ENCODE measurements at places on chromosomes 7 and 10.
A peak's percentile ranks its signal among the peaks of the same experiment; 100 is the strongest.

- no peaks in the 10 kb centered on the region for H3K4me1 ChIP-seq
- H3K36me3 ChIP-seq = no peaks in the 10 kb centered on the region
- DNase-seq = no peak
These were observed 177.2 kb downstream of the TAX1BP1 start for GRCh38 chr7:27917119-27917518.

DNA sequence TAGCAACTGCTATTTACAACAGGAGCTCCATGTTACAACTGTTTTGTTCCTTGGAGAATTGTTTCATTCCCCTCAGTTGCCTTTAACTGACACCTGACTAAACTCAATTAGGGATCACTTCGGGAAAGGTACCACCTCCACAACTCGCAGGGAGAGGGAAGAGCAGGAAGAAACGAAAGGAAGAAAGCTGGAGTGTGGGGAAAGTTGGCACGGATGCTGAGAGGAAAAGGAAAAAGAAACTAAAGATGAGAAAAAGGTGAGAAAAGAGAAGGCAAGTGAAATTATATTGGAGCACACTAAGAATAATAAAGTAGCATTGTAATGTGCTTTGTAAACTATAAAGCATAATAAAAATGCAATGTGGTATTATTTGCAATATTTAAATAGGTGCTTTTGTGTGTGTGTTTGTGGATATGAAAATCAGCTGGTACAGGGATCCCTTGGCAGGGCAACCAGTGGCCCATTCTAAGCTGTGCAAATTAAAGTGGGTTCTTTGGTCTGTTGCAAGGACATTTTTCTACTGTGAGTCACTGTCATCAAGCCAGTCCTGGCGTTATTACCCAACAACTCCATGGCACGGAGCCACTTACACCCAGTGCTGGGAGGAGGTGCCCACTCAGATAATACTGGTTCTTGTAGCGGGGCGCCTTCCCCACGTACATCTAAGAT, 45.9 kb downstream of the HIPK2 start:
- no peak overlapping the region for H3K4me3 ChIP-seq
- no peak overlapping the region for H3K27ac ChIP-seq
- no peaks in the 10 kb centered on the region for H3K4me1 ChIP-seq
- peak; percentile 38 for DNase-seq

DNA sequence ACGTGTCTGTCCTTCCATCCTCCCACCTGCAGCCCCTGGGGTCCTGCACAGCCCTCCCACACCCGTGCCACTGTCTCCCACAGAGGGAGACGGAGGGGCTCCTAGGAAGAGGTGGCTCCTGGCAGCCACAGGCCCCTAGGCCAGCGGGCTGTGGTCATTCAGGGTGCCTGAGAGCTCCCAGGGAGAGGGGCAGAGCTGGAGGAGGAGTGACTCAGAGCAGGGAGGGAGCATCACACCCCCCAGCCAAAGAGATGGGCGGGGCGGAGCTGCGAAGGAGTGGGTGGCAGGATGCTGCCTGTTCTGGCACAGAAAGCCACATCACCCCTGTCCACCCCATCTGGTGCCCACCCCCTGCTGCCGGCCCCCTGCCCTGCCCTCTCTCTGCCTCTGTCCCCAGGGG, 50.5 kb downstream of the STK32C start:
- no peaks in the 10 kb centered on the region for H3K27me3 ChIP-seq
- no peak overlapping the region for H3K27ac ChIP-seq
- no peak overlapping the region for H3K4me3 ChIP-seq
- H3K4me1 ChIP-seq = no peaks in the 10 kb centered on the region
- no peaks in the 10 kb centered on the region for H3K36me3 ChIP-seq

GRCh38 chr7:30930621-30931020, 19.0 kb downstream of the AQP1 start:
- H3K27ac ChIP-seq = no peak overlapping the region
- no peak for DNase-seq
- H3K27me3 ChIP-seq = no peaks in the 10 kb centered on the region
- H3K36me3 ChIP-seq = no peaks in the 10 kb centered on the region
- H3K4me3 ChIP-seq = no peak overlapping the region

GRCh38 chr7:68955656-68956055, 642.6 kb upstream of the AUTS2 start:
- no peaks in the 10 kb centered on the region for H3K4me1 ChIP-seq
- no peak overlapping the region for H3K4me3 ChIP-seq
- no peaks in the 10 kb centered on the region for H3K36me3 ChIP-seq
- no peaks in the 10 kb centered on the region for H3K27me3 ChIP-seq
- H3K27ac ChIP-seq = no peak overlapping the region

- H3K4me1 ChIP-seq = no peaks in the 10 kb centered on the region
- no peak overlapping the region for H3K4me3 ChIP-seq
- no peaks in the 10 kb centered on the region for H3K36me3 ChIP-seq
- DNase-seq = no peak
- no peak overlapping the region for H3K27ac ChIP-seq
- H3K27me3 ChIP-seq = peaks cover 1% of the 10 kb centered on the region
These were observed 23.3 kb upstream of the NRF1 start for GRCh38 chr7:129588268-129588667.

DNA sequence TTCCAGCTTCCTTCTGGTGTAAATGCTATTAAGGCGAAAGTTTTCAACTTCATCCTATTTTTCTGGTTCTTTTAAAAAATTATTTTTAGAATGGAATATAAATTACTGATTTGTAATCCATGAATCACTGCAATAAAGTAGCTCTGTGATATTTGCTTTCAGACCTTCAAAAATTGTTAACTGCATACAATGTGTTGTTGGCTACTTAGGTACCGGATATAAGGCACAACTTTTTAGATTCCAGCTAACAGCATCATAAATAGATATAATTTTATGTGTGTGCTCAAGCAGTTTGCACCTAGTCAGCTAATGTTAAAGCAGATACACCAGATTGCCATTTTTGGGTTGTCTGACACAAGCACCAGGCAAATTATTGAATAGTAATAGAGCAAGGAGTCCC, 58.7 kb downstream of the PON1 start:
- no peaks in the 10 kb centered on the region for H3K27me3 ChIP-seq
- no peaks in the 10 kb centered on the region for H3K36me3 ChIP-seq
- no peak overlapping the region for H3K4me3 ChIP-seq
- no peak for DNase-seq
- H3K27ac ChIP-seq = no peak overlapping the region

GRCh38 chr10:14022954-14023672, 307.6 kb downstream of the FRMD4A start:
- no peaks in the 10 kb centered on the region for H3K27me3 ChIP-seq
- H3K4me1 ChIP-seq = no peaks in the 10 kb centered on the region
- no peaks in the 10 kb centered on the region for H3K36me3 ChIP-seq
- no peak overlapping the region for H3K27ac ChIP-seq
- no peak overlapping the region for H3K4me3 ChIP-seq
- DNase-seq = no peak

DNA sequence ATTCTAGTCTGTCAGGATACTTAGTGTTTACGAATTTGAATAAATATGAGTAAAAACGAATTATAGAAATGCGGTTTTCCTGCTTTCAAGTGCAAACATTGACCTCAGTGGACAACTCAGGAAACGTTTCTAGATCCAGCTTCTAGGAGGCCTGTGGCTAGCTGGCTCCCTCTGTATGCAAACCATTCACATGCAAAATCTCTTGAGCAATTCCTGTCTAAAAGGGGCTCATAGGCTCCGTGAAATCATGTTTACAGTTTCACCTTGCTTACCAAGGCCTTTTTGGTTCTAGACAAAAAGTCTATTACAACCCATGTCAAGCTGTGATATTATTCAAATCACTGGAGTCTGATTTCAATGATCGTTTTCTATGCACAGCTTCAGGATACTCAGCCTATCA, 364.5 kb downstream of the DPP6 start:
- H3K36me3 ChIP-seq = no peaks in the 10 kb centered on the region
- no peak overlapping the region for H3K4me3 ChIP-seq
- DNase-seq = no peak
- no peak overlapping the region for H3K27ac ChIP-seq
- H3K27me3 ChIP-seq = no peaks in the 10 kb centered on the region

GRCh38 chr10:76037531-76038155, 606.2 kb downstream of the LRMDA start:
- H3K4me1 ChIP-seq = no peaks in the 10 kb centered on the region
- no peaks in the 10 kb centered on the region for H3K27me3 ChIP-seq
- no peak for DNase-seq
- H3K4me3 ChIP-seq = no peak overlapping the region

- no peaks in the 10 kb centered on the region for H3K27me3 ChIP-seq
- peaks cover 2% of the 10 kb centered on the region for H3K36me3 ChIP-seq
- H3K4me3 ChIP-seq = no peak overlapping the region
These were observed 47.0 kb downstream of the AMZ1 start for GRCh38 chr7:2734751-2735571.

- no peak overlapping the region for H3K27ac ChIP-seq
- peaks cover 5% of the 10 kb centered on the region for H3K4me1 ChIP-seq
- H3K27me3 ChIP-seq = no peaks in the 10 kb centered on the region
- peak; percentile 5 for DNase-seq
These were observed 57.5 kb downstream of the IPMK start for GRCh38 chr10:58210160-58210559.
